ENCODE measurements at places on chromosomes 7 and 10. TPM values are rescaled to one million over a fixed set of nuclear protein-coding genes. Genes with fewer than 3 reads are reported as not detected.
A peak's percentile ranks its signal among the peaks of the same experiment; 100 is the strongest.

DNA sequence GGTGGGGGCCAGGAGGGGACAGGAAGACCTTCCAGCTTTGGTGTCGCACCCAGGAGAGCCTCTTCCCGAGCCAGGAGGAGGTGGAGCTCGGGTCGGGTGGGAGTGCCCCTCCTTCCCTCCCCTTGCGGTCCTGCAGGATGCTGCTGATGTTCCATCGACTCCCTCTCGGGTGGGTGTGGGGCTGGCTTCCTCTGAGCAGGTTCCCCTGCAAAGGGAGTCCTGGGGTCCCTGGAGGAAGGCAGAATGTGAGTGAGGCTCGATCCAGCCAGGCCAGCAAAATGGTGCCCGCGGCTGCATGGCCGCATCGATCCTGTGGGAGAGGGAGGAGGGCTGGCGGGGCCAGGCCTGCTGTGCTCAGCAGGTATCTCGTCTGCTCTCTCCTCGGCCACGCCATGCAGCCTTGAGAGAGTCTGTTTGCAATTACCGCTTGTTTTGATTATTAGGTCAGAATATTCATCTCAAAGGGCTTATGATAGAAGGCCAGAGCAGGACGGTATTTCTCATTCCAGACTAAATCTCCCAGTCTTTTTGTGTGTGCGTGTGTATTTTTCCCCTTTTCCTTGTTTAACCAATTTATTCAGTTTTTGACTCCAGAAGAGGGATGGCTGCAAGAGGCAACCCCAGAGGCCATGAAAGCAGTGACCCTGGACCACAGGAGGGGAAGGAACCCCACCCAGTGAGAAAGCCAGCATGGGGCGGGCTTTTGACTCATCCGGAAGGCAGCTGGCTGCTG is 137.3 kb upstream of the ZMIZ1 start:
- DNase-seq = no peak

- DNase-seq = no peak
Measured at GRCh38 chr10:72337039-72337629, 17.6 kb downstream of the DNAJB12 start.

DNA sequence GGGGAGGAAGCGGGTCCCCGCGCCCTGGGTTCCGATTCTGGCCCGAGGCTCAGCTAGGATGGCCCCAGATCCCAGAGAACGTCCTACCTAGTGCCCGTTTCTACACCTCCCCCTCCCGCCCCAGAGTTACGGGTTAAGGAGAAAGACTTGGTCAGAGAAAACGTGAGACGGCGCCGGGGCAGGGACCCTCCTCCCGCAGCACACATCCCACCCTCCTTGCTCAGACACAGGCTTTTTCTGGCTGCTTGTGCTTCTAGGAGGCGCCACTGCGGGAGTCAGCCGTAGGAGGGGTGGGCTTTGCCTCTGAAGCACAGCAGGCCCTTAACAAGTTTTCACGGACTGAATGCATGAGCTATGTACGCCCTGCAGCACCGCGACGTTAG is 104.9 kb upstream of the LEP start:
- no peak for DNase-seq

- peak; percentile 2 for DNase-seq
Measured at GRCh38 chr7:1811850-1812508, 141.9 kb downstream of the ELFN1 start.

- DNase-seq = no peak
Measured at GRCh38 chr7:45088821-45089340, at the start of gene NACAD. NACAD (minus strand) TSS chr7:45088969; CDS start chr7:45088894, 75 bp downstream.

DNA sequence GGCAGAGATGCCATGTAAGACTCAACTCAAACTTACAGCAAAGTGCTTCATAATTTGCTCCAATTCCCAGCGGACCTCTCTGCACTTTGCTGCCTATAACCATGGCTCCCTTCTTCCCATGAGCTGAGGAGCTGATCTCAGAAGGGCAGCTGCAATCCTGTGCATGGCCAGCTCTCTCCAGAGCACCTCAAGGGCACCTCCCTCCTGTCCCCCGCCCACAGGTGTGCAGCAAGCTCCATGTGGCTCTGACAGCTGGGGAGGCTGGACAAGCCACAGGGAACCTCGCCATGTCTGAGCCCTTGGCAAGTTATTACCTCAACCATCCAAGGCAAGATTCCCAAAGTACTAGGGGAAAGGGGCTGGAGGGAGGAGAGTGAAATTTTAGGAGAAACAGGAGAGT is 61.1 kb upstream of the DDC start:
- no peak for DNase-seq

- no peak for DNase-seq
Measured at GRCh38 chr7:30595436-30596013, 847 bp downstream of the GARS1 start.

GRCh38 chr10:92699193-92699517 is 9.4 kb downstream of the HHEX start:
- no peak for DNase-seq

DNA sequence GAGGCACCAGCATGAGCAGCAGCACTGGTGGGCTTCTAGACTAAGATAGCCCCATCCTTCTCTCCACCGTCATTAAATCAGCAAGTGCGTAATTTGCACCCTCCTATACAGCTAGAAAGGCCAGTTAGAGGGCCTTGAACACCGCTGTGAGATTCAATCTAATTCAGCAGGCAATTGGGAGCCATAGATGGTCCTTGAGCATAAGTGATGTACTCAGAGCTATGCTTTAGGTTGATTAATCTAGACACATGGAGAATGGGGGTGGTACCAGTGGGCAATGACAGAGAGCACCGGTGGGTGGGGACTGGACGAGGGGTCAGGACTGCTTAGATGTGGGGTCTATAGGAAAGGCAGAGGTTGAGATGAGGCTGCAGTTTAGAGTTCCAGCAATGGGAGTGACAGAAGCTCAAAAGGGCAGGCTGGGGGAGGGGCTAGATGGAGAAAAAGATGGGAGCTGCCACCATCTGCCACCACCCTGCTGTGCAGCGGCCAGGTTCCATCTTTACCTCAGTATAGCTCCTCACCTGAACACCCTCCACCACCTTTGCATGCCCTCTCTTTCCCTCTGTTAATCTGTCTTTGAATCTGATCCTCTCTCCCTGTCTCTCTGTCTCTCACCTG is 87.3 kb downstream of the C10orf105 start:
- no peak for DNase-seq

DNA sequence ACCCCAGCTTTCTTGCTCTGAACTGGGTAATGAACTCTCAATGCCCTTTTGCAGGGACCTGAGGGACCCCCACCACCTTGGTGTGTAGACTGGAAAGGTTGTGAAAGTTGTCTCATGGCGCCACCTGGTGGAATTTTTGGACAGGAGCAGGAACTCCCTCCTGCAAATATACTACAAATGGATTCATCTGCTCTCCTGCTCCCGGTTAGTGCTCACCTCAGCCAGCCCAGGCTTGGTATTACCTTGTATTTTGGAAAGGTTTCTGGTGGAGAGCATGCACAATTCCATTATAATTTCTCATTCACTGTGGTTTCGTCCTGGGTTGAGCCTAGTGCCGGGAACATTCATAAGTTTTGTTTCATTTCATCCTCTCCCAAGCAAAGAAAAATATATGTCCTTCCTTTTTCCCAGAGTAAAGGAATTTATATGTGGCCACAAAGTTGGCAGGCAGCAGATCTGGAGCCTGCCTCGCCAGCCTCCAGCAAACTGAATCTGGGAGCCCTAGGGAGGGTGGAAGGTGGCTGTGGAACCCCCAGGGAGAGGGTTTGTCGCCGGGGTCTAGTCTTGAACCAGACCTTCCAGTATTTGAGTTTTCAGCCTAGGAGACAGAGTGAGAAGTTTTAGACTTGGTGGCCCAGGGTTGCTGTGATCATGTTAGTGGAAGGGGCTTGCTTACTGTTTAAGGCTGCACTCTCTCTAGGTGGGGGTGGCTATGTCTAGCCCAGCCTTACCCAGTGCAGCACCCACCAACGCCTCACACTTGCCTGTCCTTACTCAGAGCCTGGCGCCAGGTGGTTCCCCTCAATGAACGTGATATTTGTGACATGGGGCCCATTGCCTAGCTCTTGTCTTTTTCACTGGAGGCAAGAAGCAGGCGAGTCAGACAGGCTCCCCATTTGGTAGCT is 9.5 kb downstream of the FAM241B start:
- peak; percentile 49 for DNase-seq

DNA sequence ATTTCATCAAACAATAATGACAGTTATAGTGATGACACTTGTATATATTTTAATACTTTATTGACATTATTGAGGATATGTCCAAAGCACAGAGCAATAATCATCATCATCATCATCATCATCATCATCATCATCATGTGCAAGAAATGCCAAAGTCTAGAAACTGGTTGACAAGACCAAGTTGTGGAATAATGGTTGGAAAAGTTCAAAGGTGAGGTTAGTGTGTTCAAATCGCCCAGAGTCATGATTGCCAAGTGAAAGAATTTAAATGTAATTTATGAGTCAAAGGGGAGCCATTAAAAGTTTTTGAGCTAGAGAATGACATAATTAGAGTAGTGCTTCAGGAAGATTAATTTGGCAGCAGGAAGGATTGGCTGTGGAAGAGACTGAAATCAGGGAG is 852.4 kb downstream of the SORCS1 start:
- DNase-seq = no peak

DNA sequence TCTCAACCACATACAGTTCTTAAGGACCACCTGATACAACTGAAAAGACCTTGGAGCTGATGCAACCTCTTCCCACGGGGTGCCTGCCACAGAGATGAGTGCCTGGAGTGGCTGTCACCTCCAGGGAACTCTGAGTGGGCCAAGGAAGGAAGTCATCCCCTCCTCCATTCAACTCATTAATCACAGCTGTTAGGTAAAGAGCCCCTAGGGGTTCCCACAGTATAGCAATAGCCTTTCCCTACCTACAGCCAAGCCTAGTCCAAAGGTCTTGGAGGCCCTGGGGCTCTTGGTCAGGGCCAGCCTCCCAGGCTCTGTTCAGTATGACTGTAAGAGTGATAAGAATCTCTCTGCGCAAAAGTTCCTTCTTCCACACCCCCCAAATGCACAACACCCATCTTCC is 70.4 kb upstream of the NFE2L3 start:
- no peak for DNase-seq

DNA sequence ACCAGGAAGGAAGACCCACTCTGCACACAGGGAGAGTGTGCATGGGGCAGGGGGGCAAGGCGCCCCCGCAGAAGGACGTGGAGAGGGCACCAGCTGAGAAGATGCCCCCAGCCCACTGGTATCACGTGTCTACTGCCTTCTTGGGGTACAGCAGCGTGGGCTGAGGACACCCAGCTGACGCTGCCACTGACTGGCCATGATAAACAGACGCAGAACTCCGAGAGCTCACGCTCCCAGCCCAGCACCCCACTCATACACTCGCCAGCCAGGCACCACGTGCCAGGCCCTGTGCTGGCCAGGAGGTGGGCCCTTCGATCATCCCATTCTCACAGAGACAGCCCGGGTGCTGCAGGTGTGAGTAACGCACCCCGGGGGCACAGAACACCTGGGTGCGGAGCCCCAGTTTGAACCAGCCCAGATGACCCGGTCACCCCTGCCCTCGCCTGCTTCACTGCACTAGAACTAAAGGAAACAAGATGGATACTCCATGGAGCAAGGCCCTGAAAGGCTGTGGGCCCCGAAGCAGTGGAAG is 199.8 kb downstream of the MAD1L1 start:
- DNase-seq = no peak

GRCh38 chr10:79129361-79129997 is 60.7 kb downstream of the ZMIZ1 start:
- DNase-seq = no peak

GRCh38 chr7:101693498-101694091 is 64.5 kb upstream of the MYL10 start:
- no peak for DNase-seq

- no peak for DNase-seq
Measured at GRCh38 chr10:5854131-5854475, 35.6 kb downstream of the ANKRD16 start.

DNA sequence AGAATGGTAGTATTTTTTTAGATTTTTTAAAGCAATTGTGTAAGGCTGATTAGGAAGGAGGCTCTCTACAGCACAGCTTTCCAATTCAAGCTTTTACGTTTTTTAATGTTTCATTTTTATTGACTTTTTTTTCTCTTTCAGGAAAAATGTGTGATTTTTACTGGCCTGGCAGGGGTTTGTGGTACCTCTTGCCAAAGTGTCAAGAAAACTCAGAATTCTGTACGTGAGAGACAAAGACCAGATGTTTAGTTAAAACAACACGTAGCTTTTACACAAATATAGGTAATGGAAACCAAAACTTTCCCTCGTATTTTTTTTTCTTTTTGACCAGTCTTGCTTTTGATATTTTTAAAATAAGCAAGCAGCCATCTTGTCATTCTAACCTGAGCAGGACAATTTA is 6.0 kb upstream of the NPVF start:
- no peak for DNase-seq

- no peak for DNase-seq
Measured at GRCh38 chr10:44263771-44264170, 121.1 kb downstream of the CXCL12 start.

- peak; percentile 57 for DNase-seq
Measured at GRCh38 chr7:27196287-27196767, 3.6 kb downstream of the HOXA13 start.

GRCh38 chr7:7870555-7870954 is 98.0 kb upstream of the GLCCI1 start:
- DNase-seq = no peak

GRCh38 chr10:21171197-21171935 is 274.3 kb upstream of the NEBL start:
- no peak for DNase-seq

- DNase-seq = no peak
Measured at GRCh38 chr7:151275813-151276577, 27.5 kb upstream of the SMARCD3 start.

OR2A7 gene
- 5.5 TPM for polyA plus RNA-seq

SFMBT2 gene
- 0.71 TPM for polyA plus RNA-seq

EVX1 gene
- polyA plus RNA-seq = not detected

MYL7 gene
- polyA plus RNA-seq = 2.9 TPM

CYP3A7 gene
- not detected for polyA plus RNA-seq

SFRP4 gene
- not detected for polyA plus RNA-seq

CYP3A5 gene
- 4.5 TPM for polyA plus RNA-seq

GNB2 gene
- polyA plus RNA-seq = 87.2 TPM

GAD2 gene
- polyA plus RNA-seq = not detected

PAPOLB gene
- polyA plus RNA-seq = not detected

NPFFR1 gene
- not detected for polyA plus RNA-seq

BUD31 gene
- 35.8 TPM for polyA plus RNA-seq

DNAJC12 gene
- polyA plus RNA-seq = 0.45 TPM

JCAD gene
- 0.10 TPM for polyA plus RNA-seq

ASZ1 gene
- not detected for polyA plus RNA-seq

Measured in keratinocyte (primary cell).